ENCODE measurements at places on chromosomes 6 and 20.

- DNase-seq, result no peak
Measured at GRCh38 chr6:116070101-116070500, 9.4 kb upstream of the FRK start.

- DNase-seq, result no peak
Measured at GRCh38 chr6:82861121-82861520, 204.5 kb downstream of the UBE3D start.

- DNase-seq, result no peak
Measured at GRCh38 chr6:132490478-132491204, 22.3 kb downstream of the STX7 start.

- DNase-seq, result no peak
Measured at GRCh38 chr20:9565910-9566550, 51.6 kb downstream of the LAMP5 start.
